ENCODE measurements at places on chromosomes 2 and 18.

- DNase-seq, result no peak
These were observed 47.9 kb downstream of the GEMIN6 start for GRCh38 chr2:38825956-38826355.

DNA sequence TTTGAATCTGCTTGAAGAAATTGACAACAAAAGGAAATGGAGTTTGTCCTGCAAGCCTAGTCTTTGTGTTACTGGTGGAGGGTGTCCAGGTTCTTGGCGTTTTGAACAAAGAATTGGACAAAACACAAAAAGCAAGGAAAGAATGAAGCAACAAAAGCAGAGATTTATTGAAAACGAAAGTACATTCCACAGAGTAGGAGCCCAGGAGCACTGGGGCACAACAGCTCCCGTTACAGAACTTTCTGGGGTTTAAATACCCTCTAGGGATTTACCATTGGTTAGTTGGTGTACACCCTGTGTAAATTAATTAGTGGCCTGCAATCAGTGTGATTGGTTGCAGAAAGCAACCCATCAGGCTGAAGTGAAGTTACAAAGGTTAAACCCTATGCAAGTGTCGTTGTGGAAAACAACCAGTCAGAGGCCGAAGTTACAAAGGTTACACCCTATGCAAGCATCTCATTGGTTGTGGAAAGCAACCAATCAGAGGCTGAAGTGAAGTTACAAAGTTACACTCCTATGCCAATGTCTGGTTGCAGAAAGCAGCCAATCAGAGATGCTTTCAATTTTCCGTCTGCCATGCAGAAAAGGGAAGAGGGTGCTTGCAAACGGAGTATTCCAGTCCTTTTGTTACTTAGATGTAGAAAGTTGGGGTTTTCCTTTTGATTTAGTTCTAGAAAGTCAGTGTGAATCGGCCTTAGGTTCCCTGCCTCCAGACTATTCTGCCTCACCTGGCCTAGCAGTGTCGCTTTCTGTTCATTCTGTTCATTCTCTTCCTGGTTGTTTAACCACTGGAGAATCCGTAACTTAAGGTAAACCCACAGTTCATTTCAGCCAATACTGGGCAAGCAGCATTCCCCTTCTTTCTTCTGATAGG is 47.6 kb upstream of the PTH2R start:
- no peak for DNase-seq

GRCh38 chr2:30686000-30686399 is 121.2 kb downstream of the CAPN13 start:
- DNase-seq, result no peak

GRCh38 chr2:494853-495252 is 182.4 kb downstream of the TMEM18 start:
- DNase-seq, result no peak

Data from fibroblast of the conjunctiva (primary cell).